GM13976 (cell line): ENCODE measurements at places on chromosomes 16 and 17.

- DNase-seq: no peak
Measured at GRCh38 chr17:2067608-2068024, 12.7 kb downstream of the HIC1 start.

GRCh38 chr17:41909088-41909487 lies 9.7 kb downstream of the ACLY start:
- DNase-seq: no peak

- no peak for DNase-seq
Measured at GRCh38 chr17:76562734-76563148, 22.9 kb downstream of the PRCD start.

DNA sequence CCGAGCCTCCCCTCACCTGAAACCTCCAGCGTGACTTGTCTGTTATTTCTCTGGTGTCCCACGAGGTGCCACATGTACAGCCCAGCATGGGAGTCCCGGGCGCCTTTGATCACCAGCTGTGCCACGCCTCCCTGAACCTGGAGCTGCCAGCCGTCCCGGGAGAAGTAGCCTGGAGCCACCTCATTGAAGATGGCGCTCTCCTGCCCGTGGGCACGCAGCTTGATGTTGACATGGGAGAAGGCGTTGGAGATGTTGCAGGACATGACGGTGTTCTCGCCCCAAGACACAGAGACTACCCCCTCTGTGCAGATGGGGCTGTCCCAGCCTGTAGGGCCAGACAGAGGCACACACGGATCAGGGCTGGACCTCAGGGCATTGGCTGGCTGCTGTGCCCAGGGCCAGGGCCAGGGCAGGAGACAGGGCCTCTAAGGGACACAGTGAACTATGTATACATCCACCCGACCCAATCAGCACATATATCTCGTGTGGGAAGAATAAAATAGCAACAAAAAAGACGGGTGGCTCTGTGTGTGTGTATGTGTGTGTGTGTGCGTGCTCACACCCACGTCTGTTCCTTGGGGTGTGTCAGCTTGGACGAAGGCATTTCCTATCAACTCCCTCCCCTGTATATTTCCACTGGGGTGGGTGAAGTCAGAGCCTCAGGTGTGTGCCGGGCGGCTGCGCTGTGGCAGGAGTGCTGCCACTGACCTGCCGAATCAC lies 7.3 kb upstream of the CD7 start:
- DNase-seq: no peak

GRCh38 chr17:57257195-57257894 lies 1.0 kb downstream of the MSI2 start:
- DNase-seq: no peak

- DNase-seq: no peak
Measured at GRCh38 chr17:43543300-43543699, 2.8 kb downstream of the ETV4 start.

- DNase-seq: no peak
Measured at GRCh38 chr17:81526662-81527571, 1.3 kb upstream of the FSCN2 start.

DNA sequence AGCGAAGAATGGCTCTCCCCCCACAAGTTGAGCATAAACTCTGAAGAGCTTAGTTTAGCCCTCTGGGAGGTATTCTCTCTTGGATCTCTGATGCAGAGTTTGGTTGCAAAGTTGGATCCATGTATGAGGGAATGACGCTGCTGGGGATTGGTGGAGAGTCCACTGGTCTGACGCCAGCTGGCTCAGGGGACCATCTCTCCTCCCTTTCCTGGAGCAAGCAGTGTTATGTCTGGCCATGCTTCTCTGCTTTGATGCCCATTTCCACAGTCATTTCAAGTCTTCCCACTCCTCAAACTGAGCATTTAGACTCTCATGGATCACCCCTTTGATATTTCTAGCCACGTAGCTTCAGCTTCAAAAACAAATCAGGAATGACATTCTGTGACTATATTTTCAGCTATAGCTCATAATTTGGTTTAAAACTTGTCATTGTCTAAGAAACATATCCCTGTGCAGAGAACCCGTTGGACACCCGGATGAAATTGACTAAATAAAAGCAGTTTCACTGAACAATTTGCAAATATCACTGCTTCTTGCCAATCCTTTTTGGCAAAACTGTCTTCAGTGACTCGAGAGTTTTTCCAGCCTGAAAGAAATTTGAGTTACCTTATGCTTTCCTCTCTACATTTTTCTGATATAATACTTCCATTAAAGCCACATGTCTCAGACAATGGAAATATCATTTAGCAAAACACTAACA lies 193.4 kb upstream of the CDH11 start:
- DNase-seq: no peak

- no peak for DNase-seq
Measured at GRCh38 chr16:35552763-35553162, 2093.4 kb downstream of the TP53TG3F start.

GRCh38 chr17:43698678-43699437 lies 37.1 kb upstream of the MEOX1 start:
- no peak for DNase-seq

DNA sequence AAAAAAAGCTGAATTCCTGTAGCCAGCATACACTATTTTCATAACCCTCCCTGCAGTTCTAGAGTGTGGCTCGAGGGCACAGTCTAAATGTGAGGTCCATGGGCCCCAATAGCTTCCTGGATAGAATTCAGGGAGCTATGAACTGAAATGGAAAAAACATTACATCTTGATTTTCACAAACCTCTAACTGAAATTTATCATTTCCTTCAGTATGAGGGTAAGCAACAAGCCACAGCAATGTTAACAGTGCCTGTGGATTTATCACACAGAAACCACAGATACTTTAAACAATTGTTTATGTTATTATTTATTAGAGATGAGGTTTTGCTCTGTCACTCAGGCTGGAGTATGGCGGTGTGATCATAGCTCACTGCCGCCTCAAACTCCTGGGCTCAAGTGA lies 18.2 kb downstream of the TMEM92 start:
- no peak for DNase-seq

GRCh38 chr17:76085066-76085730 lies 6.2 kb downstream of the ZACN start:
- DNase-seq: no peak

DNA sequence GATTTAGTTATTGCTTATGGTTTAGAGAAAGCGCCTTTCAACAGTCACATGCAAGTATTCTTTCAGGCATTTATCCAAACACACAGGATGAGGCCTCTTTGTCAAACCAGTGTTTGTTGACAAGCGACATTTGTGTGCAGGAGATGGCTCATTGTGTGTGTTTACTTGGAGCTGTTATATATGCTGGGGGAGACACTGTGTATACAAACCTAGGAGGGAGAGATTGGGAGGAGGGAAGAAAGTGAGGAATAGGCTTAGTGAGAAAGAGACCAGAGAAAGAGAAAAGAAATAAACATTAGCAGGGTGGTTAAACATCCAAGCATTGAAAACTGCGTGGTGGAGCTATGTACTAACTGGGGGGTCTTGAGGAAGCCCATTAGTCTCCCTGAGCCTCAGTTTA lies 437.6 kb downstream of the MAF start:
- no peak for DNase-seq

- no peak for DNase-seq
Measured at GRCh38 chr16:9827062-9827752, 355.0 kb downstream of the GRIN2A start.

GRCh38 chr16:11671676-11672075 lies 3.4 kb downstream of the SNN start:
- DNase-seq: no peak

GRCh38 chr16:30778549-30779244 lies 8.3 kb downstream of the ZNF629 start:
- no peak for DNase-seq

DNA sequence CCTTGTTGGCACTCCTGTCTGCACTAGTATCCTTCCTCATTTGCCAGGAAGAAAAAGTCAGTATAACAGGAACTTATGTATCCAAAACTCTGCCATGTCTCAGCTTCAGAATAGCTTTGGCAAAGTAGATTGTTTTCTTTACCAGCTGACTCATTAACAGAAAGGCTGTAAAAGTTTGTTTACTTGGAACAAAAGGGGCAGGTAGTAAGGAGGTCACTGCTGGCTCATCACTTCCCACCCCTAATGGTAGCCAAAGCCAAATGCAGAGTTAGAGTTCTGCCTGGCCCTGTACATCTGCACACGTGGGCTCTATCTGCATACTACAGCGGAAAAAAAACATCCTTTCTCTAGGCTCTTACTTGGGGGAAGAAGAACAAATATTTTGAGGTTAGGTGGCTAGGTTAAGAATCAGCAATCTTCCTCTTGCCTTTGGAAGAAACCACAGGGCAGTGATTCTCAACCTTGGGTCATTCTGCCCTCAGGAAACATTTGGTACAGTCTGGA lies 90.9 kb upstream of the BCAR1 start:
- no peak for DNase-seq

DNA sequence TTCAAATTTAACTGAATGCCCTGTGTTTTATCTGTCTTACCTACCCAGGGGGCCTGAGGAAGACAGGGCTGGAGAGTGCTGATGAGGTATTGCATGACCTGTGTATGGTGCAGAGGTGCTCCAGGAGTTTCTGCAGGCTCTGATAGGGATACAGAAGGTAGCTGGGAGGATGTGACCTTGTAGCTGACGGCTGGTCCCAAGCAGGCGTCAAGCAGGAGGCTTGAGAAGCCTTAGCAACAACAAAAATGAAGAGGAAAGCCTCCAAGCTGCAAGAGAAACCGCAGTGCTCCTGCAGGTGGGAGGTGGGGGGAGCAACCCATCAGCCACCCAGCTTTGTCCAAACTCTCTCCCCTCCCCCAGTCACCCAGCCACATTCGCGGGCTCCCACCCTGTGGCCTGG lies 40.4 kb downstream of the LAT start:
- DNase-seq: no peak

GRCh38 chr16:72649254-72649944 lies 398.5 kb downstream of the ZFHX3 start:
- no peak for DNase-seq

DNA sequence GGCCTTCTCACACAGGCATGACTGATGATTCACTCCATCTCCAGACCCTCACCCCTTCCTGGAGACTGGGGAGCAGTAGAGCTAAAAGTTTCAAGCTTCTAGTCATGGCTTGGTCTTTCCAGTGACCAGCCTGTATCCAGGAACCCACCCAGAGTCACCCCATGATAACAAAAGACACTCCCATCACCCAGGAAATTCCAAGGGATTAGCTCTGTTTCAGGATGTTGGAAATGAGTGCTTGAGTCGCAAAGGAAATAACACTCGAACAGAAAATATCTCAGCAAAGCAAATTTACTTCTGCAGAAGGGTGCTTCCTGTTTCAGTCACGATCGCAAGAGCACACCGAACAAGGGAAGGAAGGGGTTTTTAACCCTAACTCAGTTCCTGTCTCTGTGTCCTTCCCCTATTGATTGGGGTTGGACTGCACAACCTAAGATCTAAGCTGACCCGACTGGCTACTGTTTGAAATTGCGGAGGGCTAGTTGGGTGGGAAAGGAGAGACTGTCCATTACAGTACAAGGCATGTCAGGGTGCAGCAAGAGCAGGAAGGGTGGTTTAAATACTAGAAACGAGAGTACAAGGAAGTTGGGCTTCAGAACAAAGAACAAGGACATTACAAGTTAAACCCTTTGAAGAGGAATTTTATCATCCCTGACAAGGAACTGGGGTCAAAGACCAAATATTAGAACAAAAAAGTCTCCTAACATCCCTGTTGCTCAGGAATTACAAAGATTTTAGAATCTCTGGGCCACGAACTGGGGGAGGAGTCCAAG lies 224.4 kb upstream of the CACNG5 start:
- DNase-seq: no peak

- no peak for DNase-seq
Measured at GRCh38 chr17:46738544-46738943, 79.9 kb downstream of the WNT3 start.

- no peak for DNase-seq
Measured at GRCh38 chr17:61144617-61145564, 254.8 kb upstream of the TBX2 start.

DNA sequence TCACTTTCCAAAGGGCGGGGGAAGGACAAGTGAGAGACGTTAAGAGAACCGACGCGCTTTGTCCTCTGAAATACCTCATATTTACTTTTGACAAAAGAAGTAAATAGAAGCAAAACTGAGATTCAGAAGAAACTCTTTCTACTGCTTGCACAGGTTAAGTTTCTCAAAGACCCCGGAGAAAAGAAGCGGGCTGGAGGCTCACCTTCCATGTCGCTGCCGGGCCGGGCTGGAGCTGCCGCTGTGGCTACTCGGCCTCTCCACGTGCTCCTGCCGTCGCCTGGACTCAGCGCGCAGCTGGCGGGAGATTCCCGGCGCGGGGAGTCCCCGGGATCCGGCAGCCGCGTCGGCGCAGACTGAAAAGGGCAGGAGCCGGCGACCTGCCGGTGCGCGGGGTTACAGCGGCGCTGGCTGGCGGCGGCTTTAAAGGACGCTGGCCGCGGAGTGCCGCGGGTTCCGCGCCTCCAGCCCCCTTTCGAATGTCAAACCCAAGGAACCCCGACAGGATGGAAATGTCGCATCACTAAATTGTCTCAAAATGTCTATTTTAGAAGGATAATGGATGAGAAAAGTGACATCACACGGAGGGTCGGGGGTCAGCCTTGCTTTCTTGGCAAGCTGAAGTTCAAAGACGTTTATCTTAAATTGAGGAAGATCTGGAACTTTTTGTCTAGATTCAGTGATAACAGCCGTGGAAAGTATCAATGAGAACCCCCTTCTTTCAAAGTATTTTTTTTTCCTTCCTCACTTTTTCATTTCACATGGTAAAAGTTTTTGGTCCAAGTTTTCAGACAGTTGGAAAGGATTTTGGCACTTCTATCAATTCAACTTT lies at the start of gene IKZF3:
TSS of gene IKZF3 (minus strand) at position 395 of the 829 bp plus-strand sequence. CDS start at position 209, 186 bp downstream.
- peak; percentile 82 for DNase-seq

GRCh38 chr17:82961366-82962162 lies 117.8 kb upstream of the METRNL start:
- no peak for DNase-seq
